Right cardiac atrium (tissue), 5 donors: ENCODE measurements at places on chromosomes 1 and 21. TPM values are rescaled to one million over a fixed set of nuclear protein-coding genes. Genes with fewer than 3 reads are reported as not detected.

- peak; percentile 89 for DNase-seq
Observed at GRCh38 chr1:156510709-156511108, 10.1 kb upstream of the MEF2D start.

GRCh38 chr1:46429436-46429835 is 35.3 kb downstream of the FAAH start:
- DNase-seq, result peak; percentile 7

GRCh38 chr1:7371926-7372325 is 399.2 kb upstream of the VAMP3 start:
- DNase-seq, result peak; percentile 28

DNA sequence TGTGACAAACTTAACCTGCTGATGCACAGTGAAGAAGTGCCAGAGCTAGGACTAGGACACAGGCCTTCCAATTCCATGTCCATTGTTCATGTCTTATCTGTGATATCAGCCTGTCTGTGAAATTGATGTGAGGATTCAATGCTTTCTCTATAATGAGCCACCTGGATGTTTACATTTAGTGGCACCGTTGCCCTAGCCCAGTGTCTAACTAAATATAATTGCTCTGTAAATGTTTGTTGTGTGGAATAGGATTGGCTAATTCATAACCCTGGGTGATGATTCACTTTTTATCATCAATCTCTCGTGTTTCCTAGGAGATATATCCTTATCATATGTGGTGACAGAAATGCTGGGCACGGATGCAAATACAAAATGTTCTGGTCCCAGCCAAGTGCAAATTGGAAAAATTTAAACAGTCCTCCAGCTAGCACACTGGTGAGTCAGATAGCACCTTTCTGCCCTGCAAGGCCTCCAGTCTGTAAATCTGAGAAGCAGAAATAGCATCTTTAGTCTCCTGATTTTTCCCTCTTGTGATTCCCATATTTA is 46.9 kb upstream of the GNG12 start:
- no peak for DNase-seq

FAM167B gene
- 4.4 TPM for total RNA-seq

CADM3 gene
- 6.8 TPM for total RNA-seq

COL6A1 gene
- total RNA-seq, result 155 TPM

DNA sequence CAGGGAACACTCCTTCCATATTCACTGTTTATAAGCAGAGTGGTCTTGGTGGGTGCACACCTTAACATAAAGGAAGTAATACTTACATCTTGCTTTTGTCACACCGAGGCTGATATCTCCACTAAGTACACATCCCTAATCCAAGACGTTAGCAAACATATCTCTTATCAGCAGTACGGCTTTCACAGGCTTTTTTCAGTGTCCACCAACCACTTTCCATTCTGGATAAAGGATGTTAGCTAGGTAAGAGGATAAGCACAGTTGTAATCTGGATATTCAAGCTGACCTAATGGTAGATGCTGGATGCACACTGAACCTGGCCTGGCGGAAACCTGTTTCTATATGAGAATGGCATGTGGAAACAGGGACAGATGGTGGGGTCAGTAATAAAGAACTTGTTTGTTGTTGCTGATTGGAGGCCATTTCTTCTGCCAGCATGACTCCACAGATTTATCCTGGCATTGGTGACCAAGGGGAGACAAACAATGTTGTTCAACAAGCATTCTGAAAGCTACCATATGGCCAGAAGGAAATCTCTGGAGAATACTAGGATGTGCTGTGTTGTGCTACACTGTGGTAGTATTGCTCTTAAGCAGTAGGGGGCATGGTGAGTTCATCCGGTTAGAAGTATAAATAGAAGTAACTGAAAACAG is 416.4 kb downstream of the PTBP2 start:
- DNase-seq, result no peak

DNA sequence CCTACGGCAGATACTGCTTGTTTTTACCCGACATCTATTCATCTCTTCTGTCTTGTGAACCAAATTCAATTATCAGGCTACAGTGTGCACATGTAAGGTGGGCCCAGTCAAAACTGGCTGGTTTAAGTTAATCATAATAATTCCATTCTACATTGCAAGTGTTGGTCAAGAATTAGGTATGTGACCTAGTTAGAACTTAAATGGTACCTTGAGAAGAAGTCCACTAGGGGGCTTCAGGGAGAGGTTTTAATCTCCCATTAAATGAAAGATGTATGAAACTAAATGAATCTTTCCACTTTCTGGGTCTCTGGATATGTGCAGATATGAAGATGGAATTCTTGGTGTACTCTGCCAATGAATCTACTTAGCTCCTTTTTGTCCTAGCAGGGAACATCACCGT is 187.1 kb downstream of the CDC42BPA start:
- DNase-seq, result no peak

CRYAA gene
- total RNA-seq, result not detected

DNA sequence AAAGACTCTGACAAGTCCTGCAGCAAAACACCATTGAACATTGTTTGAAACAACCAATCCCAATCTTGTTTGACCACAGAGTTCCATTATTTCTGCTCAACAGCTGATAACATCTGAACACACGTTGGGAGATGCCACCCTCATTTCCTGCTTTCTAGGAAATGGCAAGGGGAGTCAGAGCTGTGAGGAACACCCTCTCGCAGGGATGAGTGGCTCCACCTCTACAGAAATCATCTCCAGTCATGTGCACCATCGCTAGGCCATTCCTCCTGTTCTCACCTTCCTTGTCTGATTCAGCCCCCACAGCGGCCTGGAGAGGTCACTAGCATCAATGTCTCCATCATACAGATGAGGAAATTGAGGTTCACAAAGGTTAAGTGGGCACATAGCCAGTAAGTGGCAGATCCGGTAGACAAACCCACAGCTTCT is 22.4 kb upstream of the RUNX3 start:
- DNase-seq, result no peak
